ENCODE measurements at places on chromosomes 1 and 21.

DNA sequence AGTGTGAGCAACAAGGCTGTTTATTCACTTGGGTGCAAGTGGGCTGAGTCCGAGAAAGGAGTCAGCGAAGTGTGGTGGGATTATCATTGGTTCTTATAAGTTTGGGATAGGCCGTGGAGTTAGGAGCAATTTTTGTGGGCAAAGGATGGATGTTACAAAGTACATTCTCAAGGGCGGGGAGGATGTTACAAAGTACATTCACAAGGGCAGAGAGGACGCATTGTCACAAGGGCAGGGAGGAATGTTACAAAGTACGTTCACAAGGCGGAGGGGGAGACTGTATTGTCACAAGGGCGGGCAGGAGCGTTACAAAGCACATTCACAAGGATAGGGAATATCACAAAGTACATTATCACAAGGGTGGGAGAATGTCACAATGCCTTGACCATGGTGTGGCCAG, 5.2 kb upstream of the TMEM183A start:
- no peak for DNase-seq

GRCh38 chr1:184393962-184394361, 7.1 kb downstream of the C1orf21 start:
- no peak for DNase-seq

- DNase-seq: no peak
Observed at GRCh38 chr1:193417403-193417802, 231.0 kb upstream of the B3GALT2 start.

DNA sequence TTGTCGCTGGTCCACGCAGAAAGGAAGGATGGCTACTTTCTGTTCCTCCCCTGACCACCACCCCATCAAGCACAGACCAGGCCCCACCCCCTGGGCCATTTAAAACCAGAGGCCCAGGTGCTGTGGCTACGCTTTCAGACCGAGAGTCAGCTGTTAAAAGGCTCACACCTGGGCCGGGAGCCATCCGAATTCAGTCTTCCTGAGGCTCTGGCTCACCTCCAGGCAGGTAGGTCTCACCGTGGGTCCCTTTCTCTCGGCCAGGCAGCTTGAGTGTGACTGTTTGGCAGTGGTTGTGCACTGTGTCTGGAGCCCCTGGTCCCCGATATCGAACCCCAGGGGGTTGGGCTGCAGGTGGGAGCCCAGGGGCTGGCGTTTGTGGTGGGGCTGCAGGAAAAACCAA, 7.2 kb downstream of the ACTL8 start:
- DNase-seq: no peak

GRCh38 chr21:43347461-43348169, 79.3 kb downstream of the SIK1 start:
- DNase-seq: no peak

DNA sequence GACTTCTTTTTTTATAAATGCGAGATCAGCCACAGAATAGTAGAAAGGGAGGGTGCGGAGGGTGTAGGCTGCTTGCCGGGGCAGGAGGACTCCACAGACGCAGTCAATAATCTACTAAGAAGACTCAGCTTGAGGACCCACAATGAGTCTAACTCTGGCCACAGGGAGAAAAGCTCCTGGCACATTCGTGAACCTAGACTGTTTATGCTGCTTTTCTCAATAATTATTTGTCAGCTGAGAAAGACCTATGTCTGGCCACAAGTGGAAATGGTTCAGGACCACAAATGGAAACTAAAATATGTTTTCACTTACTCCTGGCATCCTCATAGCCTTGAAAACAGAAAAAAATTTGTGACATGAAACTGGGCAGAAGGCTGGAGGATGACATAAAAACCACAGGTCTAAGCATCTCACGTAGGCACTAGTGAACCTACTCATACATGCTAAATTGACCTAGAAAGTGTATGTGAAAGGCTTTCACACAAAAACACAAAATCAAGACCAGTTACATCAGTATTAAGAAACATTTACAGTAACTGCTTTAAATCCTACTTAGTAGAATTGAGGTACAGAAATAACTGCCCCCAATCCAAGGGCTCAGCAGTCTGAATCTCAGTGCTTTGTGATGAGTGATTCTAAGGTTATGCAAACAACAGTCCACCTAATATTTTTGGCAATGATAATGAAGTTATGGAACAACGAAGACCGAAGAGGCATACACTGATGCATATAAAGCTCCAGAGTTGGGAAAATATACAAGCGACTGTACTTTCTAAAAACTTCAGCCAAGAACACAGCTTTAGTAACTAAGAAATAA, 159.5 kb downstream of the SLC45A1 start:
- DNase-seq: no peak

- DNase-seq: no peak
Observed at GRCh38 chr1:175075572-175076568, 8.2 kb downstream of the TNN start.

- no peak for DNase-seq
Observed at GRCh38 chr1:227759341-227760300, 24.4 kb downstream of the SNAP47 start.

GRCh38 chr1:14767075-14767474, 168.6 kb downstream of the KAZN start:
- no peak for DNase-seq

GRCh38 chr1:238088560-238089290, 198.0 kb upstream of the ZP4 start:
- DNase-seq: no peak

- DNase-seq: no peak
Observed at GRCh38 chr1:187018291-187018690, 189.5 kb downstream of the PLA2G4A start.

- DNase-seq: no peak
Observed at GRCh38 chr1:27137544-27138075, 17.3 kb downstream of the SLC9A1 start.

DNA sequence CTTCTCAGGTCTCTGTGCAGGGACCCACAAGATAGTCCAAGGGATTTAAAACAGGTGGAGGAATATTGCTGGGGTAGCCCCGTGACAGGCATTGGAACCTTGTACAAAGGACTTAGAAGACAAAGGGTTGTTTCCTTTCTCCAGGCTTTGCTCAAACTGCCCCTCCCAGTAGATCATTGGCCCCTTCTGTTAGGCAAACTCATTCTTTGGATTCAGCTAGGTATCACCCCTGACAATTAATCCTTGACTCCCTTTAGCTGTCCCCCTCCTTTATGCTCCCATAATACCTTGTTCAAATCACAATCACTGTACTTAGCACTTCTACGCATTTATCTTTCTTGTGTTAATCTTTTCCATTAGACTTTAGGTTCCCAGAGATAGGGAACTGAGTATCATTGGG, 360.5 kb downstream of the KCNH1 start:
- no peak for DNase-seq

GRCh38 chr1:2290595-2291510, 62.7 kb downstream of the SKI start:
- DNase-seq: peak; percentile 46

- no peak for DNase-seq
Observed at GRCh38 chr1:175217721-175218531, 25.4 kb upstream of the KIAA0040 start.

GRCh38 chr1:200112290-200112689, 84.8 kb downstream of the NR5A2 start:
- DNase-seq: no peak

GRCh38 chr1:53249706-53250105, 11.4 kb upstream of the MAGOH start:
- no peak for DNase-seq

- DNase-seq: no peak
Observed at GRCh38 chr1:222390181-222390580, 157.7 kb downstream of the HHIPL2 start.

- DNase-seq: no peak
Observed at GRCh38 chr21:15097580-15097979, 32.8 kb upstream of the NRIP1 start.

- no peak for DNase-seq
Observed at GRCh38 chr1:211939876-211940468, 95.4 kb downstream of the INTS7 start.

DNA sequence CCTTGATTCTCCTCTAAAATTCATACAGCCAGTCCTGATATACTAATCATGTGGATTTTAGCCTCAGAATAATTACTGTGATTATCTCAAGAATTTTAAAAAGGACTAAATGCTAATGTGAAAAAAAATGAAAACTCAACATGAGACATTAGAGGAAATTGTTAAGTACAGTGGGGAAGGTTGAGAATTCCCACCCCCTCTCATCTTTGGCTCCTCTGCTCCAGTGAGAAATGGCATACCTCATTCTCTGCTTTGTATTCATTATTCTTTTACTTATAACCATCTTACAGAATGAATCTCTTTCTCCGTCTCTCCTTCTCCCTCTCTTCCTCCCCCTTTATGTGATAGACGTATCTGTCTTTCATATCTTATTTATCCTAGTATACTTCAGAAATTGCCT, 70.9 kb downstream of the DIRAS3 start:
- DNase-seq: no peak

Measured in stimulated activated CD4-positive, alpha-beta T cell treated with anti-CD3 and anti-CD28 coated beads, Interleukin-1b, Interleukin-23, amount 100 ng/mL, for 24 hours (primary cell).